ENCODE measurements at places on chromosomes 11 and 22.

- no peak for DNase-seq
Observed at GRCh38 chr11:19444231-19444630, 203.5 kb upstream of the E2F8 start.

DNA sequence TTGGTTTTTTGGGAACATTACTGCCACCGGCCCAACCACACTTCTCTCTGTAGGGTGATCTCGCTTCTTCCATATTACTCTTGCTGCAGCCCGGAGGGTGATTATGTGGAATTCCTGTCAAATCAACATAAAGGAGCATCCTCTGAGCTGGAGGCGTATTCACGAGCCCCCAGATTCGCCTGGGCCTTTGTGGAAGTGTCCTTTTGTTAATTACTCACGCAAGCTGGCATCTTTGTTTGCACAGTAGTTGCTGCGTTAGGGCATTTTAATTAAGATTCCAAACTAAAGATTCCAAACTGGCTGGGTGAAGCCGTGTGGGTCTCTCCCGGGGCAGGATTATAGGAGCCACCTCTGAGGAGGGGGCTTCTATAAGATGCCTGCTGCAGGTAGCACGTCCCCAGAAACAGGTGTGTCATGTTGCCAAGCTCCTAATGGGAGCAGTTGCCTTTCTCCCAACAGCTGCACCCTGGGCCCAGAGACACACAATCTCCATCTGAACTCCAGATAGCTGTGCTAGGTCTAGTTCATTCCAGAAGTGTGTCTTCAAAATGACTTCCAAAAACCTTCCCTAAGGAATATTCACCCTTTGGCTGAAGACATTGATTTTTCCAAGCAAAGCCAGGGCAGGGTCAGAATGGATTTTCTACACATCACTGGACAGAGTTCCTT is 40.9 kb downstream of the SHISAL1 start:
- DNase-seq, result no peak

GRCh38 chr11:16796311-16796710 is 57.9 kb downstream of the C11orf58 start:
- DNase-seq, result no peak

GRCh38 chr11:70368961-70369360 is 29.4 kb upstream of the CTTN start:
- no peak for DNase-seq

GRCh38 chr11:554428-555226 is 5.9 kb downstream of the LMNTD2 start:
- peak; percentile 23 for DNase-seq

GRCh38 chr11:84522331-84522730 is 1104.8 kb downstream of the DLG2 start:
- DNase-seq, result no peak

DNA sequence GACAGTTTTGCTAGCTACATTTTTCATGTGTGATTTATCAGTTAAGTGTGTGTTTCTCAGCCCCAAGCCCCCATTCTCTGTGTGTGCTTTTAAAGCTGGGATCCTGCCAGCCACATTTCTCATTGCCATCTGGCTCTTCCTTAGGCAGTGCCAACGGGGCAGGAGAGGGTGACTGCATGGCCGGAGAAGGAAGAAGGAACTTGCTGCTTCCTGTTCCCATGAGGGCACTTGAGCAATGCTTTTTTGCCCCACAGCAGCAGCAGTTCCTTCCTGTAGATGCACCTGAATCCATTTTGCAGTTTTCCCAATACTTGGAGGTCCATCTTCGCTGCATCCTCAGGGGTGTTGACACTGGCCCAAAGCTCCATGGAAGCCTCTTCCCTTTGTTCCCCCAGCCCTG is 37.5 kb downstream of the TNRC6B start:
- DNase-seq, result peak; percentile 83

DNA sequence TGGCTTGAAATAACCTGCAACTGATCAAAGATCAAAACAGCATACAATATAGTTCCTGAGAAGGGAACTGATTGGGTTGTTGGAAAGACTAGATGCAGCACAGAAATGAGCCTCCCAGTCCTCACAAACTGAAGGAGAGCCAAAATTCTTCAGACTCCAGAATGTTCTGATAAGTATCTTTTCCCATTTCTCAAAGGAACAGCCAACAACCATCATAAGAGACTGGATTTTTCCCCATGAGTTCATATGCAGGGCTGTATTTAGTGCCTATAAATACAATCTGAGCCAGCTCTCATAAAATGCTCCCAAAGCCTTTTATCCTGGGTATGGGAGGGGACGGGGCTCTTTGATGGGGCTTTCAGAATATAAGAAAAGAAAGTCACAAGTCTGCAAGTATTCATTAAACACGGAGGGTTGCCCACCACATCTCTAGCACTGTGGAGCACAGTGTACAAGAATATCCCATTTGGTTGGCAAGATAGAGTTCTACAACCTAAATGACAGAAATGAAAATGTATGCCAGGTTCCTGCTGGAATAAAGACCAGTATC is 50.7 kb upstream of the LYVE1 start:
- no peak for DNase-seq

GRCh38 chr11:69227271-69227670 is 66.7 kb upstream of the MYEOV start:
- no peak for DNase-seq

- no peak for DNase-seq
Observed at GRCh38 chr11:11293798-11294550, 59.1 kb downstream of the CSNK2A3 start.

DNA sequence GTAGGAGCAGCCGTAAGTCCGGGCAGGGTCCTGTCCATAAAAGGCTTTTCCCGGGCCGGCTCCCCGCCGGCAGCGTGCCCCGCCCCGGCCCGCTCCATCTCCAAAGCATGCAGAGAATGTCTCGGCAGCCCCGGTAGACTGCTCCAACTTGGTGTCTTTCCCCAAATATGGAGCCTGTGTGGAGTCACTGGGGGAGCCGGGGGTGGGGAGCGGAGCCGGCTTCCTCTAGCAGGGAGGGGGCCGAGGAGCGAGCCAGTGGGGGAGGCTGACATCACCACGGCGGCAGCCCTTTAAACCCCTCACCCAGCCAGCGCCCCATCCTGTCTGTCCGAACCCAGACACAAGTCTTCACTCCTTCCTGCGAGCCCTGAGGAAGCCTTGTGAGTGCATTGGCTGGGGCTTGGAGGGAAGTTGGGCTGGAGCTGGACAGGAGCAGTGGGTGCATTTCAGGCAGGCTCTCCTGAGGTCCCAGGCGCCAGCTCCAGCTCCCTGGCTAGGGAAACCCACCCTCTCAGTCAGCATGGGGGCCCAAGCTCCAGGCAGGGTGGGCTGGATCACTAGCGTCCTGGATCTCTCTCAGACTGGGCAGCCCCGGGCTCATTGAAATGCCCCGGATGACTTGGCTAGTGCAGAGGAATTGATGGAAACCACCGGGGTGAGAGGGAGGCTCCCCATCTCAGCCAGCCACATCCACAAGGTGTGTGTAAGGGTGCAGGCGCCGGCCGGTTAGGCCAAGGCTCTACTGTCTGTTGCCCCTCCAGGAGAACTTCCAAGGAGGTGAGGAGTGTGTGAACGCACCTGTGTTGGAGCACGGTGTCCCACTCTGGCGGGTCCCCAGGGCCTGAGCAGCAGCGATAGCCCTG is at the start of gene TAGLN:
TSS of gene TAGLN (plus strand) at position 318 of the 863 bp plus-strand sequence. CDS start 3,644 bp downstream, outside the sequence.
- DNase-seq, result no peak

- no peak for DNase-seq
Observed at GRCh38 chr11:76577921-76578653, 92.5 kb downstream of the LRRC32 start.

- no peak for DNase-seq
Observed at GRCh38 chr11:6681949-6682348, 1.2 kb downstream of the MRPL17 start.

- DNase-seq, result peak; percentile 61
Observed at GRCh38 chr11:4076774-4077173, 17.8 kb upstream of the RRM1 start.

DNA sequence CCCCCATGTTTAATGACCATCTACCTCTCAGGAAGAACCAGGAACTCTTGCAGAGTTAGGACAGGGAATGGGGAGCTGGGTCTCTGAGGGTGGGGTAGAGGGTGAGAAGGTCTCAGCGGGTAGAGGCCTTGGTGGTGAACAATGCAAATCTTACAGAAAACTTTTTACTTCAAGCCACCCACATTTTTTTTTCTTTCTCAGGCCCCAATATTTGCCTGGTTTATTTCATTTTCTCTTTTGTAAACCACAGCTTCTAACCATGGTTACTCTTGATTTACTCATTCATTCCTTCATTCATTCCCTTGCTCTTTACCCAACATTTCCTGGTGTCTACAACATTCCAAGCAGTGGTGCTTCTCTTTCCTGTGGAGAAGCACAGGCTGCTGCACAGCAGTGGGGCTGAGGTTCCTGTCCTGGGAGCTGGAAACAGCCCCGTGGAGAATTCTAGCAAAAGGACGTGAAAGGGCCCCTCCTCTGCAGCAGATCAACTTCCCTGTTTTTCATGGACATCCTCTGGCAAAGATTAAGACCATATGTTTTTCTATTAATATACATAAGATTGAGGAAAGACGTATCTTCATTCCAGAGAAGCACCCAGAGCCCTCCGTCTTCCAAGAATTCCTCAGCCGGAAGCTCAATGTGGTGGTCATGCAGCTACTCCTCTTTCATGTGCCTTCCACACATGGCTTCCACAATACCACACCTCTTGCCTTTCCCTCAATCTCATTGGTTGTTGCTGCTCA is 224.4 kb upstream of the SESN3 start:
- DNase-seq, result no peak

GRCh38 chr11:102139081-102139498 is 28.8 kb downstream of the YAP1 start:
- no peak for DNase-seq

- no peak for DNase-seq
Observed at GRCh38 chr11:14109742-14110141, 147.2 kb downstream of the SPON1 start.

- DNase-seq, result no peak
Observed at GRCh38 chr22:43293259-43293654, 49.9 kb downstream of the SCUBE1 start.

DNA sequence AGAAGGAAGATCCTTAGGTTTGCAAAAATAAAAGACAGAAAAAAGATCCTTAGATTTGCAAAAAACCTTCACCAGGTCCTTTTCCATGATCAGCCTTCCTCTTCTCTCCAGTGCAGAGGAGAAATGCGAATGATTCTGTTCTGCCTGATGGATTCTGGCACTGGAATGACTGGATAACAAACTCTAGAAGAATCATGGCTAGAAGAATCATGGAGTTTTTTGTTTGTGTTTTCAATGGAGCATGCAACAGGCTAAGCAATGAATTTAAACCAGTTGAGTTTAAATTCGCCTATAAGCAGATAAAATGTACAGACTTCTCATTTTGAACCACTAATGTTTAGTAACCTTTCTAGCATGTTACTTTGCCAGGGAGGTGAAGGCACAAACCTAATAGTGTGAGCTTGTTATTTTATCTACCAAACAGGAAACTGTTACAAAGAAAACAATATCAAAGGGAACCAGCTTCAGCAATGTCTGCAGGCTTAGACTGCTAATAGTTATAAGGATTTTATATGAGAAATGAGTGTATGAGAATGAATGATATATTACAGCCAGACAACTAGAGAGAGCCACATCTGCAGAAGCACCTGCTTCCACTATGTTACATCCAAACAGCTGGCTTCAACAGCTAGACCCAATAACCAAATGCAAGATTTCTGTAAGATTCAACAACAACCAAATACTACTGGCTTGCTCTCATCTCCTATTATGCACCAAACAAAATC is 64.7 kb upstream of the APOA1 start:
- DNase-seq, result no peak

- DNase-seq, result no peak
Observed at GRCh38 chr11:76823481-76824028, 37.2 kb upstream of the ACER3 start.

GRCh38 chr11:3009481-3009880 is 17.4 kb upstream of the NAP1L4 start:
- no peak for DNase-seq

- peak; percentile 39 for DNase-seq
Observed at GRCh38 chr11:83819931-83820549, 533.9 kb upstream of the CCDC90B start.

DNA sequence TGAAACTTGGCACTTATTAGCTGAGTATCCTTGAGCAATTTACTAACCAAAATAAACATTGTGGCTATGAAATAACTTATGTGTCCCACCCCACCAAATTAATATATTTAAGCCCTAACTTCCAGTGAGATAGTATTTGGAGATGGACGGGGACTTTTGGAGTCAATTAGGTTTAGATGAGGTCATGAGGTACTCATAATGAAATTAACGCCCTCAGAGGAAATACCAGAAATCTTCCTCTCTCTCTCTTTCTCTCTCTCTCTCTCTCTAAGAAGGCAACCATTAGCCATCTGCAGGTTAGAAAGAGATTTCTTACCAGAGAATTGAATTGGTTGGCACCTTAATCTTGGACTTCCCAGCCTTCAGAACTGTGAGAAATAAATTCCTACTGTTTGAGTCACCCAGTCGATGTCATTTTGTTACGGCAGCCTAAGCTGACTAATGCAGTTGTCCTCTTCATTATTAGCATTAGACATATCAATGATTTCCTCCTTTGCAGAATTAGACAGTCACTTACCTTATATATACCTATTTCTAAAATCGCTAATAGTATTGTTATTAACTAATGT is 1284.0 kb downstream of the FAM181B start:
- DNase-seq, result no peak

GRCh38 chr22:43956805-43957463 is 1.7 kb downstream of the SAMM50 start:
- DNase-seq, result no peak

DNA sequence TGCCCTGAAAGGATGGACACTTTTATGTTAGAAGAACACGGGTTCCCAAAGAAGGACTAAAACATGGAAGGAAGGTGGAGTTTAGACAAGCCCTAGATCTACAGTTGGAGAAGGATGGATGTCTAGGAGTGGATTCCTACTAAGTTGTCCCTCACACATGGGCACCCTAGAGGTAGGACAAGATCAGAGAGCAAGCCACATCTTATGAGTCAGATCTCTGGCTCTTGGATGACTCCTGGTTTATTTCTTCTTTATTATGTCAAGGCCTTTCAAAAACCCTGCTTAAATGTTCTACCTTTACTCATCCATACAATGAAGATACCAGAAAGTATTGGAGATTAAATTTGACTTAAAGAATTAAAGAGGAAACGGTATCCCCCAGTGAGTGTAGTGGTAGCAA is 34.4 kb downstream of the PRCP start:
- no peak for DNase-seq

GRCh38 chr11:69569306-69570200 is 71.4 kb upstream of the CCND1 start:
- no peak for DNase-seq

- DNase-seq, result no peak
Observed at GRCh38 chr11:36792996-36793914, 195.2 kb upstream of the RAG2 start.
